ENCODE measurements at places on chromosomes 3 and 15.

DNA sequence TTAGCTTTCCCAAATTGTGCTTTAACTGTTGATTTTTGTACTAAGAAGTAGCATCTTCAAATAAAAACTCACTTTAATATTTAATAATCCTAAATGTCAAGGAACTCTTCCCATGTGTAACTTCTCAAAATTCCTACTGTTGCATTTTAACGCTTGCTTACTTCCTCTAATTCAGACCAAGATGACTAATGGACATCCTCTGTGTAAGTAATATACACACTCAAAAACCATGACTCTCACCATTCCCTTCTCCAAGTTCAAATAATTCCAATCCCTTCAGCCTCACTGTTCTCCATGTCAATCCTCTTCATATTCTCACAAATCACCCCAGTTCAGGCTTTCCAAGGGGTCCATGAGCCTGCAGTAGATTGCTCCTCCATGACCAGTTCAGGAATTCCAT is 13.0 kb downstream of the MRPL46 start:
- no peak for DNase-seq

- DNase-seq = peak; percentile 45
Observed at GRCh38 chr3:27310688-27311087, 58.5 kb downstream of the NEK10 start.

GRCh38 chr3:174310475-174310983 is 548.6 kb upstream of the NAALADL2 start:
- no peak for DNase-seq

DNA sequence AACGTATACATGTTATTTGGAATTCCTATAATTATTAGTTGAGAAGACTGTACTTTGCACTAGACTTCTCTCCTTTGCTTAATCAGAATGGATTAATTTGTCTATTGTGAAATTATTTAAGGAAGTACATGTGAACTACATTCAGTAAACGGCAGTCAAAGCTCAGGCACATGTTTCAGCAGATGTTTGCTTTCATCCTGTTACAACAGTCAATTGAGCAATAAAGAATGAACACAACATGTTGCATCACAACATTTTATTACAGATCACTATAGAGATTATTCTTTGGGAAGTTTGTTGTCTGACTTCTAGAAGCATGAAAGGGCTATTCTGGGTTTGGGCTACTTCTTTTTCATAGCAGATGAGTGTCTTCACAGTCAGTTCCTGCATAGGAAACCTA is 39.2 kb downstream of the RAB27A start:
- peak; percentile 78 for DNase-seq

- DNase-seq = no peak
Observed at GRCh38 chr3:129281726-129282125, 3.1 kb downstream of the HMCES start.

- DNase-seq = no peak
Observed at GRCh38 chr3:133843634-133844033, 38.0 kb downstream of the SRPRB start.

GRCh38 chr15:56460947-56461346 is 4.0 kb downstream of the MNS1 start:
- DNase-seq = no peak

DNA sequence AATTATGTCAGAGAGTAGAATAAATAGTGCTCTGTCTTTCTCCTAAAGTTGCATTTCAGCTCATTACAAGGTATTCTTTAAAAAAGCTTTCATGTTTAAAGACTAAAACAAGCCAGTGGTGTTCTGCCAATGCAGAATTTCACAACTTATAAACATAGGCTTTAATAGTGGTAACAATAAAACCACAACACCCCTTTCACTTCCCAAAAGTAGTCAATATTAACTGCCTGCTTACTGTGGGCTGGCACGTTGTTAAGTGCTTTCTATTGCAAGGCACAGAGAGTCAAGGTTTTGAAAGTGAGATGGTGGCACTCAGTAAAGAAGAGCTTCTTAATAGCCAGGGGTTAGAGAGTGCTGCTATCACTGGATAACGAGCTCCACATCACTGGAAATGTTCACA is 8.4 kb upstream of the RTP1 start:
- peak; percentile 14 for DNase-seq

DNA sequence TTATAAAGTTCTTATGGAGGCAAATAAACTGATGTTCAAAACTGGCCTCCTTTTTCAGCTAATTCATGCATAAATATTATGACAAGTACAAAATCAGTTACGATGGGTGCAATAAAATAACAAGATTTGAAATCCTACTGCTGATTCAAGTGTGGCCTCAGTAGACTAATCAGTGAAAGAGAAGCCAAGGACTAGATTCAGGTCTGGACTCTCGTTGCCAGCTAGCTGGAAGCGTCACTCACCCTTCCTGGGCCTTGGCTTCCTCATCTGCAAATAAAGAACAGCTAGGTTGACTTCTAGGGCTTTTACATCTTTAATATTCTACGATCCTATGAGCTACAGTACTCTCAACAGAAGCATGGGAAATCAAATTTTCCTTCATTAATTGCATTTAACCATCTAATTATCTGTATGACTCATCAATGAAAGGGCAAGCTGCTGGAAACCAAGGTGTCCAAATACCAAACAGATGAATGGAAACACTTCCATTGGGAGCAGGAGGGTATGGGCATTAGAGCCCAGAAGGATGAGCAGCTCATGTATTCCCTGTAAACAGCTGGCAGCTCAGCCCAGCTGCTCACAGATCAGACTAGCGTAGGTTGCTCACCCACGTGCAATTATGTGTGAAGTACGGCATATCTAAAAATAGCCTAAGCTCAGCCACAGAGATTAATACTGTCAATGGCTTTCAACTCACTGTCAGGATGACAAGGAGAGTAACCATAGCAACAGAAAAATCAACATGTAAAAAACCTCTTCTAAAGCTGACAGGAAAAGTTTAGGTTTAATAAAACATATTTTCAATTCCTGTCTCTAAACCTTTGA is 294.8 kb downstream of the PLCL2 start:
- no peak for DNase-seq

- no peak for DNase-seq
Observed at GRCh38 chr3:124584245-124584551, 146.1 kb upstream of the UMPS start.

GRCh38 chr3:67487564-67488114 is 166.8 kb downstream of the SUCLG2 start:
- DNase-seq = no peak

GRCh38 chr15:77904901-77905300 is 172.6 kb downstream of the TBC1D2B start:
- DNase-seq = no peak

DNA sequence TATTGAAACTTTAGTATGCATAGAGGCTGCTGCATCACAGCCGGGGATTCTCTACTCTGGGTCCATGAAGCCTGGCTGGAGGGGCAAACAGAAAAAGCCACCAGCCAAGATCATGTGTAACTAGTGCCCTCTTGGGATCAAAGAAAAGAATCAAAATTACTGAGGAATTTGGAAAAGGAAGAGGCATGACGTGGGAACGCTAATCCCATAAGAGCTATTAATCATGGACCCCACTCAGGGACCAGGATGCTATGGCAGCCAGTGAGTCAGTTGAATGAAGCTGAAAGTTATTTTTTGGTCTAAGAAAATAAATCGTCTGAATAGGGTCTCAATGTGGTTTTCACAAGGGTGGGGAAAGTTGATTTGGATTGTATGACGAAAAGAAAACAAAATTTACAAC is 1165.1 kb downstream of the ROBO2 start:
- no peak for DNase-seq

DNA sequence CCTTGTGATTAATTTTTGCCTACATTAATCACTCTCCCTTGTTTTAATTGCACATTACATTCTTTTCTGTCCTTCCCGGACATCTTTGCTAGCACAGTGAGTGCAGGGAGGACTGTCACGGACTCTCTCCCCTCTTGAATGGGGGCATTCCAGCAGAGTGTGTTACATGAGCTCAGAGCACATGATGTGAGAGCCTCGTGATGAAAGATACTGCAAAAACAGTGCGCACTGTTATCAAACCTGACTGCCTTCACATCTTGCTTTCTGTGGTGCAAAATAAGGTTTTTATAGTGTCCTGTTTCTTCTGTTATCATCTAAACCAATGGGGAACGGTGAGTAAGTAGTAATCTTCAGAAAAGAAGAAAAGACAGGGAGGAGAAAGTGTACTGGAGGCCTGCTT is 167.5 kb downstream of the PGPEP1L start:
- DNase-seq = peak; percentile 77

GRCh38 chr3:64047787-64048186 is 24.5 kb upstream of the PSMD6 start:
- no peak for DNase-seq

- no peak for DNase-seq
Observed at GRCh38 chr3:24550588-24550987, 55.9 kb upstream of the THRB start.

GRCh38 chr15:47186075-47186474 is 531.2 kb upstream of the SEMA6D start:
- no peak for DNase-seq

DNA sequence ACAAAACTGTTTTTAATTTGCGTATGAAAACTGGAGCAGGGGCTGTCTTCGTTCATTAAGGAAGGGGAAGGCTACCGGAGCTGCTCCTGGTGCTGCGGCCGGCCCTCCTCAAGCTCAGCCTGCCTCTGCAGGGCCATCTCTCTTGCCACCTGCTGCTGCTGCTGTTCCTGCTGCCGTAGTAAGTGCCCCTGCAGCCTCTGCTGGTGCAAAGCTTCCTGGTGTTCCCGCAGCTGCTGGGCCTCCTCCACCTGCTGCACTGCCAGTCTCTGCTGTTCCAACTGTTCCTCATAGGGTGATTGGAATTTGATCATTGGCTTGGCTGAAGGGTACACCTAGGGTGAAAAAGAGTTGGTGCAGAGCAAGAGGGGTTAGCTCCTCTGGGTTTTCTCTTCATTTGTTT is 66.0 kb downstream of the GOLIM4 start:
- no peak for DNase-seq

- DNase-seq = peak; percentile 14
Observed at GRCh38 chr15:78507831-78508160, 419 bp downstream of the HYKK start.

DNA sequence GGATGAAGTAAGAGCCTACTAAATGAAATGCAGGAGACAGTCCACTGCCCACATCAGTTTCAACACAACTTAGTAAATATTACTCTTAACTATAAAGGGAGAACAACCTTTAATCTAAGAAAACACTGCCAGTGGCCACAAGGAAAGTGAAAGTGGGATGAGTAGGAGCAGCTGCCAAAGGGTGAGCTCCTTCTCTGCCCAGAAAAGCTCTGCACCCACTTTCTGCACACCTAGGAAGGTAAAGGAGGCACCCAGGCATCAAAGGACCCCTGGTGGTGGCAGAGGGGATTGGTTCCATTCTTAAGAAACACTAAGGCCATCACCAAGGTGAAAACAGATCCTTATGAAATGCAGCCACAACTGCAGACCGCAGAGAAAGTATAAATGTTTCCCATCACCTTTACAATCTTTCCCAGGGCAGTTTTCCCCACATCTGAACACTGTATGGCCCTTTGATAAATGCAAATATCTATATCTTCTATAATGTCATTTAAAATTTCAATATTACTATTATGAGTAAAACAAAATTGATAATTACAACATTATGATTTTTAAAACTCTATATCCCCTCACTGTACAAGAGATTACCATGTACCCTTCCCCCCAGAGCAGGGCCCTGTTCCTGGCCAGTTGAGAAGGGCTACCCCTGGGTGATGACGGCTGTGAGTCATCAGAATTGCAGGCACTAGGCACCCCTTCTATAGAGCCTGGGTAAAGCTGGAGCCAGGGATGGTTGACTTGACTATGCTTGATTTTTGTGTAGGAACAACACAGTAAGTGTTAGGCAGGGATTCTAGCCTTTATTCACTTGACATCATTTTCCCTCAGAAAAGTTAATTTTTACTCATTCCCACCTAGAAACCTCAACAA is 92.0 kb downstream of the SNRK start:
- peak; percentile 65 for DNase-seq

- DNase-seq = no peak
Observed at GRCh38 chr15:99982662-99983061, 249.4 kb upstream of the LYSMD4 start.

GRCh38 chr3:140023616-140024530 is 88.9 kb downstream of the CLSTN2 start:
- no peak for DNase-seq

GRCh38 chr3:143326983-143327778 is 207.6 kb downstream of the CHST2 start:
- DNase-seq = no peak

- no peak for DNase-seq
Observed at GRCh38 chr3:104005815-104006214, 1360.9 kb upstream of the ALCAM start.

DNA sequence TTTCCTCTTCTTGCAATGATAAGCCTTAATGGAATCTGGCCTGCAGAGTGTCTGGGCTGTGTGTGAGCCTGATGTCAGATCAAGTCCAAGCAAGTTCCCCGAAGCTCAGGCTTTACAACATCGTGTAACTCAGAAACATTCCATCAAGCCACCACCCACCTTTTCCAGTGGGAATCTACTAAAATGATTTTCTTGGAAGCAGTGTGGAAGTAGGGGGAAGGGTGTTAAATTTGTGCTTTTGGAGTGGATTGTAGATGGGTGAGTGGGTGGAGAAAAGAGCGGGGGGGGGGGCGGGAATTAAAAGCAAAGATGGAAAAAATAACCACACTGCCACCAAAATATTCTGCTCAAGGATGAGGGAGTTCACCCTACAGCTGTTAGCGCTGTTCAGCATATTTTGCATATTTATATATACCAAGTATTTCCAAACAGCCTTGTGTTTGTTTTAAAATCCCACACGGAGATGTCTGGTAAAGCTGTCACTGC is 53.6 kb downstream of the VGLL3 start:
- no peak for DNase-seq

DNA sequence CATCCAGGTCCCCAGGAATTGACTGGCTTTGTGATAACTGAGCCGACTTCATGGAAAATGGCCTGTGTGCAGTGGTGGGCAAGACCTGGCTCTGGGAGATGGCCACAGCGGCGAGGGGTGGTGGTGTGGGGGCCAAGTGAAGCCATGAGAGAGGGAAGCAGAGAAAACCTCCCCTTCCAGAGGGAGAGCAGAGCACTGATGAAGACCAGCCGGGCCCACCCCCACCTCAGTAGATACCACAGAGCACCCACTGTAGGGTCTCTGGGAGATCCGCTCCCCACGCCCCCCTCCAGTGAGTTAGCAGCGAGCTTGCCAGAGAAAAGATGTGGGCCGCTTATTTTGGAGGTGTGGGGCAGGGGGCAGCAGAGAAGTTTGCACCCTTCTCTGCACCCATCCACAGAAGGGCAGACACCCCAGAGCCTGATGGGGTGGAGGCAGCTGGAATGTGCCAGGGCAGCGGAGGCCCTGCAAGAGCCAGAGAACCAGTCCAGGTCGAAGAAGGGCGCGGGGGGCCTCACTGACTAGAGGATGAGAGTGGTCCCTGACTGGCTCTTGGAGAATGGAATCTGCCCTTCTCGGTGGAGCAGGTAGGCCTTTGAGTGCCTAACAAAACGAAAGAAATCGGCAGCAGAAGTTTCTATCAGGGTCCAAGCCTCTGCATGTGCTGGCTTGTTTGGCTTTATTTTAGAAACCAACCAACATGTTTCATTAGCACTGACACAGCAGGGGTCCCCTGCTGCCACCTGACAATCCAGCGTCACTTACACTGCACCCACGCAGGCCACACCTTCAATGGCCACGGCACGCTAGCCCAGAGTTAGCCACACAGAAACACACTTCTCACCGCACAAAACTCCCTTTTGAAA is 28.3 kb downstream of the MELTF start:
- no peak for DNase-seq
